Breast epithelium (tissue), 4 donors: ENCODE measurements at places on chromosomes 12 and 14.

DNA sequence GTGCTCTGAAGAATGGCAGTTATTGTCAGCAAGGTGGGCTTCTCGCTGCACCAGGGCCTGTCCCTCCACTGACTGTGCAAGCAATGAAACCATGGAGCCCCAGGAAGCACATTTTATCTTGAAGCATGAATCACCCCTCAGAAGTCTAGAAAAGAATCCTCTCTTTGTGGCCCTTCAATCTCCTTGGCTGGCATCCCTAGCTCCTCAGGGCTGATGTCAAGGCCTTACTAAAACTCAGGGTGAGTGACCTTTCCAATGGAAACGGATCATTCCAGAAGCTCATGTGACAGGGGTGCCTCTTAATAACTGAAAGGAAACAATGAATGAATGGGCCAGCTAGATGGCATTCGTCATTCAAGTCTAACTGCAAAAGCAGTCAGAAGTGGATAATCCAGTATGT, 22.3 kb upstream of the PLEKHH1 start:
- no peak for DNase-seq

DNA sequence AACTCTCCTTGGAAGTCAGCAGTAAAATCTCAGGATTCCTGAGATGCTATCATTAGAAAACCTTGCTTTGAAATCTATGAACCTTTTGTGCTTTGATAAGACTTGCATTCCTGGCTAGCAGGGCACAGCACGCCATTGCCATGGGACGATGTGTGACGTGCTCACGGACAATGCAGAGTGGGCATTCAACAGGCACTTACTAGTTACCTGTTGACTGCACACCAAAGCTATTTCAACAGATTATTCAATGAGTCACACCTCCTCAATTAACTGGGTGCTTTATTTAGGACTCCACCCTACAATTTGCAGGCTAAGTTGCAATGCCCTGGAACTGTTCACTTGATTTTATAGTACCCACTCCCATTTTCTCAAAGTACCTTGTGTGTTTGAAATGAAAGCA, 11.3 kb downstream of the NOS1 start:
- no peak for DNase-seq

DNA sequence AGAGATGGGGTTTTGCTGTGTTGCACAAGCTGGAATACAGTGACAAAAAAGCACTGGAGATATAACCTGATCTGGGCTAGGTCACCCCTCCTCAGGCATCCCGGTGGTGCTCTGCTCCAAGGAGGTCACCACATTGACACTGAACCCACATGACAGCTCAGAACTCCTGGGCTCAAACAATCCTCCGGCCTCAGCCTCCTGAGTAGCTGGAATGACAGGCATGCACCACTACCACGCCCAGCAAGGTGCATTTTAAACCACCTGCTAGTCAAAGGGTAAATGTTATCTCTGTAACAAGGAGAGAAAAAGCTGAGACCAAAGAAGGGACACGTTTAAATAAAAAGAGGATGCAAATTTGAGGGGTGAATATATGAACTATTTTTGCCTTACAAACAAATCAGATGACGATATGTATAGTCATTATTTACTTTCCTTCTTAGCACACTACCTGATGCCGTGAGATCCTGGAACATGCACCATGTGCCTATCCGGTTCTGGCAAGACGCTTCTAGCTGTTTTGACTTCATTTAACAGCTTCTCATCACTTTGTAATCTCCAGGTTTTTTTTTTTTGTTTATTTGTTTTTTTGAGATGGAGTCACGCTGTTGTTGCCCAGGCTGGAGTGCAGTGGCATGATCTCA, 135.1 kb downstream of the PPM1H start:
- DNase-seq: no peak

DNA sequence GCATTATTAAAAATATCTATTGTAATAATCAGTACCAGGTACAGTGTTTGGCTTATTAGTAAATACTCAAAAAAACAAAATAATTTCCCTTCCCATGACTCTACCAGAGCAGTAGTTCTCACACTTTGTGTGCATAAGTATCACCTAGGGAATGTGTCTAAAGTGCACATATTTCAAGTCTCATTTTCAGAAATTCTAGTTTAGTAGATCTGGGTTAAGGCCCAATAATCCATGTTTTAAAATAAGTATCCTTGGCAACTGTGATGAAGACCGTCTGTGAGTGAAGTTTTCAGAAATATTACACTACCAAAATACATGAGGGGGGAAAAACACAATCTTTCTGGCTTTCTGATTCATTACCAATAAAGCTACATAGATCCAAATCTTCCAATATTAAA, 237.6 kb downstream of the SLC2A13 start:
- DNase-seq: no peak

DNA sequence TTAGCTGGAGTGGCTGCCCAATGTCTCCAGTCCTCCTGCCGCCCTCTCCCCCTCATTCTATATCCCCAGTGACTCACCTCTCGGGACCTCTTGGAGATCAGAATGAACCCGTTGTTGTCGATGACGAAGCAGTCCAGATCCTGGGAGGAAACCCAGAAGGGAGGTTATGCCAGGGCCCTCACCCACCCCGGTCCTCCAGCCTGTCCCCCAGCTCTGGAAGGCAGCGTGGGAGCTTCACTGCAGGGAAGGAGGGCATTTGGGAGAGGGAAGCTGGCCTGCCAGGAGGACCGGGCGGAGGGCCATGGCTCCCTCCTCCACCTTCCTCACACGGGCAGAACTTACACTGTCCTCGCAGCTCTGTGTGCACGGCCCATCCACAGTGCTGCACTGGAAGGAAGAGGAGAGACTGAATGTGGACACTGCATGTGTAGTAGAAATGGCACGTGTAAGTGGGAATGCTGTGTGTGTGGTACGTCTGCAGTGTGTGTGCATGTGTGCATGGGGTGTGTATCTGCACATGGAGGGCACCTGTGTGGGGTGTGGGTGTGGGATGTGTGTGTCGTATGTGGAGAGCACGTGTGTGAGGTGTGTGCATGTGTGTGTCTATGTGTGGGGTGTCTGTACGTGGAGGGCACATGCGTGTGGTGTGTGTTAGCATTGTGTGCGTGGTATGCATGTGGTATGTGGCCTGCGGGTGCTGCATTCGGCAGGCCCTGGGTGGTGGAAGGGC, 10.0 kb upstream of the LRTM2 start:
- no peak for DNase-seq

- no peak for DNase-seq
Measured at GRCh38 chr14:86990396-86990795, 1002.6 kb downstream of the GALC start.
